ENCODE measurements at places on chromosomes 16 and 17. TPM values are rescaled to one million over a fixed set of nuclear protein-coding genes. Genes with fewer than 3 reads are reported as not detected.

AHSP gene
- total RNA-seq: not detected

LITAFD gene
- not detected for total RNA-seq

CBFB gene
- 22.0 TPM for total RNA-seq

DNA sequence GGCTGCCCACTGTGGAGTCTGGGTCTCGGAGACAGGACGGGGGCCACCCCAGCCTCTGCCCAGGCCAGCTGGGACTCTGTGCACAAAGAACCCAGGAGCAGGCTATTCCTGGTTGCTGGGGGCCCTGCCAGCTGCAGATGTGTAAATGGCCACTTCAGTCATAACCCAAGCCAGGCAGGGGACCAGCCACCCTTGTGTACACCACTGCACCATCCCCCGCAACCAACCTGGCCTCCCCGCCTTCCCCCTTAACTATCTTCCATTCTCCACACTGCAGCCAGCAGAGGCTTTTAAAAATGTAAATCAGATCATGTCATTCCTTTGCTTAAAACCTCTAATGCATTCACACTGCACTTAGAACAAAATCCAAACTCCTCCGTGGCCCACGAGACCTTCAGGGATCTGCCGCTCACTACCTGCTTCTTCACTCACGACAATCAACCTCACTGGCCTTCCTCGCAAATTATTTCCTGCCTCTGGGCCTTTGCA lies 28.3 kb downstream of the RTN4RL1 start:
- peak; percentile 41 for DNase-seq

DNA sequence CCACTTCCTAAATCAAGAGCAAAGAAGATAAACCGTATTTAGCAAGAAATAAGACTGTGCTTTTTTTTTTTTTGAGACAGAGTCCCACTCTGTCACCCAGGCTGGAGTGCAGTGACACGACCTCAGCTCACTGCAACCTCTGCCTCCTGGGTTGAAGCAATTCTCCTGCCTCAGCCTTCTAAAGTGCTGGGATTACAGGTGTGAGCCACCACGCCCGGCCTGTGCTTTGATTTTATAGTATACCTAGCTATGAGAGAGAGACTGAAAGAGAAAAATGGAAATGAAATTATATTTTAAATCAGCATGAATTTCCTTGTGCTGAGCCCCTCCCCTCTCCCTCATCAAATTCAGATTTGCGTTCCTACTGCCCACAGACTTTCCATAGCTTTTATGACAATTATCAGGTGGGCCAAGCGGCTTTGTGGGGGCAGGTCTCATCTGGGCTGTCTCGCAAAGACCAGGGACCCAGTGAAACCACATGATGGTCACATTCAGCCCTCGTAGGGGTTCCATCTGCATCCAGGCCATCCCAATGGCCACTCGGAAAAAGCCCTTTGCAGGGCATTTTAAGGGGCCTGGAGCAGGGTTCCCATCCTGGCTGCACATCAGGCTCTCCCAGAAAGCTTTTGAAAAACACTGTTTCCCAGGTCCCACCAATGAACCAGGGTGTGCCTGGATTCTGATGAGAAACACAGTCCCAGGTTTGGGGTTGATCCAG lies 8.5 kb downstream of the CACNG1 start:
- DNase-seq: no peak

DNA sequence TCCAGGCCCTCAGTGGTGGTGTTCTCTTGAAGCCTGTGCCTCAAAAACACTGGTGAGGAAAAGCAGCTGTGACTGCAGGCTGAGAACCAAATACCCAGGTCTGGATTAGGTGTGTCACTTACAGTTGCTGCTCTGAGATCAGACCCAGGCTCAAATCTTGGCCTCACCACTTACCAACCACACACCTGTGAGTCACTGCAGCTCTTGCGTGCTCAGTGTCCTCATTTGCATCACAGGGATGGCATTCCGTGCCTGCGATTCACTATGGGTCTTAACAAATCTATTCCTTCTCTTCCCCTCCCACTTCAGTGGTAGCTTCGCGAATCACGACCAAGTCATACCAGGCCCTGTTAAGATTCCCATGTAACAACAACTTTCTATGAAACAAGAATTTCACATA lies 233.4 kb upstream of the HSBP1 start:
- DNase-seq: no peak

GRCh38 chr17:56610321-56610720 lies 16.8 kb downstream of the NOG start:
- no peak for DNase-seq

DNA sequence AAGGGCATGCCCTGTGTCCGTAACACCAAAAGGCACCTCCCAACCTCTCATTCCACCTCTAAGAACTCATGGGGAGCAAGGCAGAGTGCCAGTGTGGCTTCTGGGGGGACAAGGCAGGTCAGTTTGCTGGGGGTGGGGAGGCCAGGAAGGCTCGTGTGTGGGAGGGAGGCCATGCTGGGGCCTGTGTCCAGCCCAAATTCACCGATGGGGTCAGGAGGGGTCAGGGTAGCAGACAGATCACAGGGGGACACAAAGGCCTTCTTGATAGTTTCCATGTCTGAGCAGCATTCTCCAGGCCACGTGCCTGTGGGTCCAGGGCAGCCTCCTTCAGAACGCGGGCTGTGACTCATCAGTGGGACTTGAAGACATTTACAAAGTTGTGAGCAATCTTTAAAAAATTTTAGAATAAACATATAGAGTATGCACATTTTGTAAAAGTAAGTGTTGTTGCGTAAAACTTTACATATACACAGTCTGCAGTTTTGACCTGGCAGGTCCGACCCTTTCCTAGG lies 20.9 kb downstream of the SPACA3 start:
- no peak for DNase-seq

- DNase-seq: no peak
Observed at GRCh38 chr16:24036614-24037013, 200.8 kb downstream of the PRKCB start.

GRCh38 chr16:87436225-87437172 lies 44.4 kb downstream of the MAP1LC3B start:
- no peak for DNase-seq

GRCh38 chr16:62717026-62717425 lies 680.8 kb upstream of the CDH8 start:
- DNase-seq: no peak
